ENCODE measurements at places on chromosomes 12 and 14.

DNA sequence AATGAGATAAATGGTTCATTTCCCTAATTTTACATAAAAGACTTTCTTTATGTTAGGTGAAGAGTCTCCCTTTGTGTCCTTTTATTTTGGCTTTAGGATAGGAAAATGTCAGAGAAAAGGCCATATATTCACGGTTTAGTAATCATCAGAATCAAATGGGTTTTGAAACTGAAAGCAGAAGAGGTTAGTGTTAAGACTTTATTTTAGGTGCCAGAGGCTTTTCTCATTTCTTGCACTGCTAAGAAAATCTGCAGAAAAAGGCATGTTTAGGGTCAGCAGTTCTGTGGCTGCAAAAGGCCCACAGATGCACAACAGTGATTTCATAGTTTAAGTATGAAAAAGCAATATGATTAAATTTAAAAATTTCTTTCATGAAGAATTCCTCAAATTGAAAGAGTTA, 80.4 kb upstream of the SINHCAF start:
- no peak for DNase-seq

GRCh38 chr12:46981622-46982021, 97.8 kb upstream of the PCED1B start:
- no peak for DNase-seq

GRCh38 chr12:109811624-109811995, 21.6 kb downstream of the TRPV4 start:
- DNase-seq, result no peak

GRCh38 chr14:69693801-69694729, 72.9 kb upstream of the SRSF5 start:
- DNase-seq, result no peak

DNA sequence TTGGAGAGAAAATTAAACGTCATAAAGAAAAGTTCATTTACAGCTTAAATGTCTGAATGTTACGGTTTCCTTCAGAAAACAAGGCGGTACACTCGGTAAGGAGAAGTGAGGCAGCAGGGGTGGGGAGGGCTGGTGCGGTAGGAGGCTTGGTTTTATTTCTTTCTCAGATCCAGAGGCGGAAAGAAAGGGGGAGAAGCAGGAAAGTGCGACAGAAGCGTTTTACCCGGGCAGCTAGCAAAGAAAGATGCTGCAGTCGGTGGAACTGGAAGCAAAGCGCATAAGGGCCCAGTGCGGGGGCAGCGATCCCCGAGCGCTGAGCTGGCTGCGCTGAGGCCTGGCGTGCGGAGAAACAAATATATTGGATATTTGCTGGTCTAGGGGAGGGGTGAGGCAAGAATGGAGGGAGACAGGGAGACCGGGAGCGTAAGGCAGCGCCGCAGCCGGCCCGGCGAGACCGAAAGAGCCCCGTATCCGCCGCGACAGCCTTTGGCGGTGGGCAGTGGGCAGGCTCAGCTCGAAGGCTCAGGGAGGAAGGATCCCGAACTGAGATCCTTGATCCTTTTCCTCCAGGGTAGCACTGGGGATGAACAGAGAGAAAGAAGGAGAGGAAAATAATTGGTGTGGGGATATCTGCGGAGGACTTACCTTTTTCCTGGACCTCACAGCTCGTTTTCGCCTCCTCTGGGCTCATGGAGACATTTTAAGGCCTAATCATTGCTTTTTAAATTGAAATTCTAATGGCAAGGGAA, 6.4 kb upstream of the HOXC11 start:
- DNase-seq, result no peak

DNA sequence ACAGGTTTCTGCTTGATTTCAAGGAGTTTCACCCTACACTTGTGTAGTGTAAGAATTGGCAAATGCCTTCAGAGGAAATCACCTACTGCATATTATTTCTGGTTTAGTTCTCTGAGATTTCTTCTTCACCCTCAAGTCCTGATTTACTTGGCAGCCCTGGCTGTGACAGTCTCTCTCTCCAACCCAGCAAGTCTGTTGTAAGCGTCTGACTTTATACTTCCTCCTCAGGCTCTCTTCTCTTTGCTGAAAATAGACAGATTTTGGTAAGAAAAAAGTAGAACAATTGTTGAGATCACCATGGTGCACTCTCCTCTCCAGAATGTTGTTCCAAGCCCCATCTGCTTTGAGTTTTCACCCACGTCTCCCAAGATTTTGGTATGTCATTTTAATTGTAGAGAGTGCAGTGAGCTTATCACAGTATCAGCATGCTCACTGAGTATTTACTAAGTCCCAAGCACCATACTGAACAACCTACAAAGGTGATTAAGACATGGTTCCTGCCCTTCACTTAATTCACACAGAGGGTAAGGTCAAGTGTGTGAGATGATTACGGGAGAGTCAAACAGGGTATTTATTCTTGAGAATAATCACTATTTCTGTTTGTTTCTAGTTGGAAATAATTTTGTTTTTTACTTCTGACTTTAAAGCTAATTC, 148.7 kb downstream of the MDGA2 start:
- no peak for DNase-seq

- DNase-seq, result no peak
Measured at GRCh38 chr14:51395361-51395849, 155.4 kb downstream of the TMX1 start.

DNA sequence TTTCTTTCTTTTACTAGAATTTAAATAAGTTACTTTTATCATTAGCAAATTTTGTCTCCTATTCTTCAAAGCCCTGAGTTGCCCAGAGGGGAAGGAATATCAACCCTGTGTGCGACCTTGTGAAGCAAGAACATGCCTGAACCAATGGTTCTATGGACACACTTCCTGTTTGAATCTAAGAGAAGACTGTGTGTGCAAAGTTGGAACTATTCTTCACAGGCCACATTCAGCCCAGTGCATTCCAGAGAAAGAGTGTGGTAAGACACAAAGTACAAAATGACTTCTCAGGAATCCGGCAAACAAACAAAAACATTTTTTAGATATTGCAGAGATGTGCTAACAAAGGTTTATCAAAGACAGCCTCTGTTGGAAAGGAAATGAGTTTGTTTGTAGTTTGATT, 90.8 kb upstream of the PTPRQ start:
- no peak for DNase-seq

DNA sequence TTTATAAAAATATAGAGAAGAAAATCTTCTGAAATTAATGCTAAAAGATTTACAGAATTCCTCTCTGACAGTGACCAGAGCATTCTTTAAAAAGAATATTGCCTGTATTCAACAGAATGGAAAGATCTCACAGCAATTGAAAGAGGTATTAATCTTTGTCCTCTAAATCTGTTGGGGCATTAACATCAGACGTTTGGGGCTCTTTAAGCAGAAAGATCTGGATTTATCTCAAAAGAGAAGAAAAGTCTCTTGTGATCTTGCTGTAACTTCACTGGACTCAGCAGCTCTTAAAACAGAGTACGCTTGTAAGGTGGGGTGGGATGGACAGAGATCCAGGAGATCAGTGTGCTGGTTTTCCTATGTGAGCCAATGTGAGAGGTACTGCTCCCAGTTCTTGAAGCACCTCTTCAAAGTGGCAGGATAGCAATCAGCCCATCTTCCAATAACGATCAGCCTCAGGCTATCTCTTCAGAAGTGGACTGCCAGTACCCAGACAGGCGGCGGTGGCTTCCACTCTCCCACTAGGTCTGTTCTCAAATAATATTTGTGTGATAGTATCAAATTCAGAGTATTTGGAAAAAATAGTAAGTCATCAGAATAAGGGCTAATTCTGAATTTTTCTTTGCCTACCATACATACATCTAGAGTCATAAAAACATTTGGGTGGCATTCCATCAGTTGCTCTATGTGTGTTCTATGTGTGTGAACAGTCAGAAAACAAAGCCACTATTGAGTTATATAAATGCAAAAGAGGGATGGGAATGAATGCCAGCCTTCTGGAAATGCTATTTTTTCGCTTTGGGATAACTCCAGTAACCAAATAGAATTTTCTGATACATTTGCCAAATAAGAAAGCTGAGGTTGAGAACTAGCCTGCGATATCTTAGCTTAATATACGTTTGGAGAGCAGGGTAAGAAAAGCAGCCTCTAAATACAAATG, 237.4 kb upstream of the RGS6 start:
- no peak for DNase-seq

- DNase-seq, result no peak
Measured at GRCh38 chr14:21414137-21414631, 30.4 kb upstream of the SUPT16H start.

- DNase-seq, result no peak
Measured at GRCh38 chr12:85273381-85274314, 6.4 kb upstream of the ALX1 start.

GRCh38 chr12:20212658-20213555, 155.4 kb upstream of the PDE3A start:
- DNase-seq, result no peak

DNA sequence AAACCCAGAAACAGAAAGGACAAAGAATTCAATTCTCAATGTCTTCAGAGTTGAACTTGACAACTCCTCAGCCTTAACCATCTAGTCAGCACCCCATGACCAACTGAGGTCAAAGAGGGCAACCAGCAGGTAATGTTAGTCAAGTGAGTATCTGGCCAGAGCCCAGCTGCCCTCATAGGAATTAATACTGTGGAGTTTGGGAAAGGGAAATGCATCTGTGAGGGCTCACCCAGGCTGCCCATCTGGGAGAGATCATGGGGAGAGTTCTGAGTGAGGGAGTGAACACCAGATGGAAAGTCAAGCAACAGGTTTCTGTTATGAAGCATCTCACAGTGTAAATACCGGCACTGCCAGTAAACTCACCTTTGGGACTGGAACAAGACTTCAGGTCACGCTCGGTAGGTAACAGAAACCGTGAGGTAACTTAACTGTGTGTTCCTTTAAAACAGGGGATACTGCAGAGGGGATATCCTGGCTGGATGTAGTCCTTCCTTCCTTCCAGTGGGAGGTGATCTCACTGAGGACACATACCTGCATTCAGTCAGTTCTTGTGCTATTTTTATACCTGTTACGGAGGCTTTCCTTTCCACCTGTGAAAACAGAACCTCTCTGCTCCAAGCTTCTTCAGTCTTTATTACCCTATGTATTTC, 94.4 kb downstream of the DAD1 start:
- DNase-seq, result no peak

DNA sequence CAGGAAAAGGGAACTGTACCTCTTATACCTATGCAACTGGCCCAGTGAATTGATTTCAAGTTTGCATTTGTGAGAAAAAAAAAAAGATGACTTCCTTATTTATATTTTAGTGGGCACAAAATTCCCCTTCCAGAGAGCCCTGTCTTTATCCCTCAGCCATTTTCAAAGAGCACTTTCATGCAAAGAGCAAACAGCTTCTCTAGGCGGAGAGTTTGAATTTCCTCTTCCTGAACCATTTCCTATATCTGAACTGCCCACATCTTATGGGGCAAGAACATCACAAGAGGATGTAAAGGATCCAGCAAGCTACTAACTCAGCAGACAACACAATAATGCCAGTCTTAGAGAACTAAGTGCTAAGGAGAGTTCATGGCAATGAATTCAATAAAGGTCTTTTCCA, 22.3 kb upstream of the PLXNC1 start:
- DNase-seq, result peak; percentile 8

DNA sequence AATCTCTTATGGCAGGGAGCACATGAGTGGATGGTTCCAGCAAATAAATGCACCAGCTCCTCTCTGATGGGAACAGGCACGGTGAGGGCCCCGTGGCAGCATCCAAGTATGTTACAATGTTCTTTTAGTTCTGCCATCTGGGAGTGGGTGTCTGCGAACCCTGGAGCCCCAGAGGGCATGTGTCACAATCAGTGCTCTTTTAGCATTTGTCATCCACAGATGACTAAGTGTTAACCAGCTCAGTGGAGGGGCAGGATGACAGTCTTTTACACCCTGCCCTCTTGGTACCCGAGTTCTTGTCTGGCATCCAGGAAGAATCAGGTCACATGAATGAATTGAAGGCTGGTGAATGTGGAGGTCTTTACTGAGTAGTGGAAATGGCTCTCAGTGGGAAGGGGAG, 560.4 kb upstream of the FLRT2 start:
- DNase-seq, result no peak

- no peak for DNase-seq
Measured at GRCh38 chr12:109500406-109501185, 23.2 kb downstream of the UBE3B start.

DNA sequence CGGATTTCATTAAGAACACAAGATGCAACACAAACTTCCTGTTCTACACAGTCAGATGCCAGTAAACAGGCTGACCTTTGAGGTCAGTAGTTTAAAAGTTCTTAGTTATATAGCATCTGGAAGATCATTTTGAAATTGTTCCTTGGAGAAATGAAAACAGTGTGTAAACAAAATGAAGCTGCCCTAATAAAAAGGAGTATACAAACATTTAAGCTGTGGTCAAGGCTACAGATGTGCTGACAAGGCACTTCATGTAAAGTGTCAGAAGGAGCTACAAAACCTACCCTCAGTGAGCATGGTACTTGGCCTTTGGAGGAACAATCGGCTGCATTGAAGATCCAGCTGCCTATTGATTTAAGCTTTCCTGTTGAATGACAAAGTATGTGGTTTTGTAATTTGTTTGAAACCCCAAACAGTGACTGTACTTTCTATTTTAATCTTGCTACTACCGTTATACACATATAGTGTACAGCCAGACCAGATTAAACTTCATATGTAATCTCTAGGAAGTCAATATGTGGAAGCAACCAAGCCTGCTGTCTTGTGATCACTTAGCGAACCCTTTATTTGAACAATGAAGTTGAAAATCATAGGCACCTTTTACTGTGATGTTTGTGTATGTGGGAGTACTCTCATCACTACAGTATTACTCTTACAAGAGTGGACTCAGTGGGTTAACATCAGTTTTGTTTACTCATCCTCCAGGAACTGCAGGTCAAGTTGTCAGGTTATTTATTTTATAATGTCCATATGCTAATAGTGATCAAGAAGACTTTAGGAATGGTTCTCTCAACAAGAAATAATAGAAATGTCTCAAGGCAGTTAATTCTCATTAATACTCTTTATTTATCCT, 13.5 kb downstream of the PTGER2 start:
- DNase-seq, result peak; percentile 27

- DNase-seq, result peak; percentile 71
Measured at GRCh38 chr14:21498540-21499526, 12.3 kb downstream of the METTL3 start.

DNA sequence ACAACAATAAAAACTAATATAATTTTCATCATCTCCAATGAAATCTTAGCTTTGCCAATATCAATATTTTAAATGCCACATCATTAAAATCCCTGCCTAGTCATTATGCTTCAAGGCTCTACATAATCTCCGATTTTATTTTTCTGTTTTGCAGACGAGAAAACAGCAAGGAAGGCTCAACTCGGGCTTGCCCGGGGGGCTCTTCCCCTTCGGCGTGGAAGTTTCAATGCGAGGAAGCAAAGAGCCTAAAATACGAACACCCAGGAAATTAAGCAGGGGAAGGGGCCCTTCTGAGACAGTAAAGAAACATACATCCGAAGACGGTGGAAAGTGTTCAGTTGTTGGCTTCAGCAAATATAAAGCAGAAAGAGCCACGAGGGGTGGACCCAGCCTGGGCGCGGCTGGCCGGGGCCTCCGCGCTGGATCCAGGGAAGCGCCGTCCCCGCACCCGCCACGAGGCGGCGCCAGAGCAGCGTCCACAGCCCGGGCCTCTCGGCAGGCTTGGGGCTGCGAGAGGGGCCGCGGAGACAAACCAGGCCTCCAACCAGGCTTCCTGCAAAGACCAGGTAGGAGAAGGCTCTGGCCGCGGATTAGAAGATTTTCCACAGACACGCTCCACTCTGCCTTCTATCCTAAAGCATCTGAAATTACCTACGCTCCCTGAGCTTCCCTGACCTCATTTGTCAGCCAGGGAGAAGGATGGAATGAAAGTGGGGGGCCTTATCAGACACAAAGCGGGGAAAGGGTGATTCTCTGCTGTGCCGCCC, 77.2 kb downstream of the SERPINA3 start:
- DNase-seq, result peak; percentile 30

GRCh38 chr14:88838015-88838414, 13.6 kb downstream of the TTC8 start:
- no peak for DNase-seq

All from CD4-positive, alpha-beta T cell treated with Interleukin-10 for 1 hour (primary cell).